ENCODE measurements at places on chromosomes 4 and X.

GRCh38 chr4:139670775-139671174, 5.2 kb downstream of the MGST2 start:
- no peak overlapping the region for H3K4me3 ChIP-seq
- peaks cover 3% of the 10 kb centered on the region for H3K36me3 ChIP-seq
- H3K27me3 ChIP-seq = no peaks in the 10 kb centered on the region
- no peak overlapping the region for H3K27ac ChIP-seq
- no peak for DNase-seq

DNA sequence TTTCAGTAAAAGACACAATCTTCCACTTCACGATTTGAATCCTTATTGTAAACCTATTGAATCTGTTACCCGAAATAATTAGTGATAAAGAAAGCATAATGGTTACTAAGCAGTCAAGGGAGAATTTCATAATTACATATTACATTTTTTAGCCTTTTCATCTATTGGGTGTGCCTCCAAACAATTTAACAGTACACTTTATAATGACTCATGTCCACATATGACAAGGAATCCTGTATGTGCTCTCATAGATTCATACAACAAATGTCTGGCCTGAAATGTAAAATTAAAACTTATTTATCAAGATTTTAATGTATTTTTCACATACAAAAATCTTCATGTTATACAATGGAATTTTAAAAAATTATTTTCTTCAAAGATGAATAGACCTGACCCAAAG, 39.4 kb downstream of the PPP3CA start:
- H3K36me3 ChIP-seq = no peaks in the 10 kb centered on the region
- H3K27ac ChIP-seq = no peak overlapping the region
- H3K4me3 ChIP-seq = no peak overlapping the region
- peaks cover 28% of the 10 kb centered on the region for H3K4me1 ChIP-seq

- no peak for DNase-seq
- no peak overlapping the region for H3K4me3 ChIP-seq
- no peaks in the 10 kb centered on the region for H3K36me3 ChIP-seq
- H3K4me1 ChIP-seq = no peaks in the 10 kb centered on the region
- no peaks in the 10 kb centered on the region for H3K27me3 ChIP-seq
- H3K27ac ChIP-seq = no peak overlapping the region
These were observed 218.0 kb upstream of the AGTR2 start for GRCh38 chrX:115952417-115953092.

DNA sequence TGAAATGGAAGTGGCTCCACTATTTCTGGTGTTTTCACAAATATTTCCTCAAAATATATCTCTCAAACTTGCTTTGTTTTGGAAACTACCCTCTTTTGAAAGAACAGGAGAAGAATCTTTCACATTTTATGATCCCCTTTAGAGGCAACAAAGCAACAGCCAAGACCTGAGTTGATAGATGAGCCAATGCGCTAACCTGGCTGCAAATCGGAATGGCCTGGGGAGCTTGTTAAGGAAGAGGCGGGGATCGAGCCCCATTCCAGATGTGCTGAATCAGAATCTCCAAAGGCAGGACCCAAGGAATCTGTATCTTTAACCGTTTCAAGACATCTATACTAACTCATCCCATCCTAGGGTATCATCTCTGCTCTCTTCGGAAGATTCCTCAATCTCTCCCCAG, 181.3 kb downstream of the GPC3 start:
- H3K36me3 ChIP-seq = no peaks in the 10 kb centered on the region
- no peak overlapping the region for H3K4me3 ChIP-seq
- H3K27me3 ChIP-seq = peaks cover 6% of the 10 kb centered on the region

DNA sequence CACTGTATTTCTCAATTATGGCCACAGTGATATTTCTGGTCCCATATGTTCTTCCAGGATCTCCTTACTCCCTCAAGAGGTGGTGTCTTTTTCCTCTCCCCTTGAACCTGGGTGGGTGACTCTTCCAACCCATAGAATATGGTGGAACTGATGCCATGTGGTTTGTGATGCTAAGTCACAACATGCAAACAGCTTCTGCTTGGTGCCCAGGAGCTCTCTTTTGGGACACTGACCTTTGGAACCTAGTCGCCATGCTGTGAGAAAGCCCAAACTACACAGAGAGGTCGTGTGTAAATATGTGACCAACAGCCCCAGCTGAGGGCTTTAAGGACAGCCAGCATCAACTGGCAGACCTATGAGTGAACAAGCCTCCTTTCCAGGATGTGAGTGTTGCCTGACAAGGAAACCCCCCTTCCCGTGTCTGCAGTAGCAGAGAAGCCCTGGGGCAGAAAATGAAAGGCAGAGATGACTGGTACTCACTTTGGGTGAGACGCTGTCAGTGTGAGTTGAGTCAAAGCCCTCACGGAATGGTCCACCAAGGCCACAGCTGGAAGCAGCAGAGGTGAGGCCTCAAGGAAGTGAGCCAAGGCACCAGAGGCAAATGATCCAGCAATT, 223.4 kb downstream of the BCOR start:
- H3K4me3 ChIP-seq = no peak overlapping the region
- H3K27me3 ChIP-seq = no peaks in the 10 kb centered on the region
- no peak overlapping the region for H3K27ac ChIP-seq
- no peak for DNase-seq
- H3K4me1 ChIP-seq = peaks cover 15% of the 10 kb centered on the region

GRCh38 chr4:53899586-53900270, 164.7 kb downstream of the CHIC2 start:
- H3K4me1 ChIP-seq = no peaks in the 10 kb centered on the region
- H3K27me3 ChIP-seq = peaks cover 51% of the 10 kb centered on the region
- DNase-seq = no peak
- no peaks in the 10 kb centered on the region for H3K36me3 ChIP-seq
- H3K4me3 ChIP-seq = no peak overlapping the region

GRCh38 chr4:180567080-180567479, 1676.1 kb upstream of the TENM3 start:
- DNase-seq = no peak
- H3K27me3 ChIP-seq = no peaks in the 10 kb centered on the region
- H3K36me3 ChIP-seq = no peaks in the 10 kb centered on the region
- no peaks in the 10 kb centered on the region for H3K4me1 ChIP-seq
- H3K4me3 ChIP-seq = no peak overlapping the region

DNA sequence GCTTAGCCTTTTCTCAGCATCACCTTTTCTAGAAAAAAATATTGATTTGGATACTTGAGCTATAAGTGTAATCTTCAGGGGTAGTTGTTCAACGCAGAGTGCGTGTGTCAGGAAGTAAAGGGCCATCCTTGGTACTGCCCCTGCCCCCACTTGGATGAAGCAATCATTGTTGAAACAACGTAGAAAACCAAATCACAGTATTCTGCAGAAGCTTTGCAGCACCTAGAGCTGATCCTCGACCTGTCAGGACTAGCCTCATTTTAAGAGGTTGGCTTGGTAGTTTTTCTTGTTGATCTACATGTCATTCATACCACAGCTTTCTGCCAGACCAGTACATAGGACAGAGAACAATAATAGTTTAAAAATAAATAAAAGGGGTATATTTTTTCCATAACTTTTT, 65.3 kb upstream of the MYOZ2 start:
- H3K4me3 ChIP-seq = no peak overlapping the region
- no peak overlapping the region for H3K27ac ChIP-seq
- H3K4me1 ChIP-seq = no peaks in the 10 kb centered on the region
- no peak for DNase-seq
- H3K36me3 ChIP-seq = no peaks in the 10 kb centered on the region

DNA sequence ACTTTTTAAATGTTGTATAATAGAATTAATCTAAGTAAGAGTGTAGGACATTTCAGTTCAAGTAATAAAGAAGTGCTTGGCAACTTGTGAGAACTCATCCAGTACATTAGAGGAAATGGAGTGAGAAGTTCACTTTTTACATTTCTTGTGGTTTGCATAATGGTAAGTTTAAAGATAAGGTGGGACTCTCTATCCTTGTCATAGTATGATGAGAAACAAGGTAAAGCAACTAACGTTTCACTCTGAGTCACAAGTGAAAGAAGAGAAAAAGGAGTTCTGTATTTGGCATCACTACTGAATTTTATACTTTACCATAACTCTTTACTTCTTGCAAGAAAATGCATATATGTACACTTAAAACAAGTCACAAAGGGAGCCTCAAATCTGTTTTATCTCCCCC, 219.4 kb downstream of the SLC4A4 start:
- no peaks in the 10 kb centered on the region for H3K4me1 ChIP-seq
- H3K36me3 ChIP-seq = peaks cover 5% of the 10 kb centered on the region
- no peak for DNase-seq
- H3K4me3 ChIP-seq = no peak overlapping the region
- H3K27me3 ChIP-seq = no peaks in the 10 kb centered on the region
- no peak overlapping the region for H3K27ac ChIP-seq

DNA sequence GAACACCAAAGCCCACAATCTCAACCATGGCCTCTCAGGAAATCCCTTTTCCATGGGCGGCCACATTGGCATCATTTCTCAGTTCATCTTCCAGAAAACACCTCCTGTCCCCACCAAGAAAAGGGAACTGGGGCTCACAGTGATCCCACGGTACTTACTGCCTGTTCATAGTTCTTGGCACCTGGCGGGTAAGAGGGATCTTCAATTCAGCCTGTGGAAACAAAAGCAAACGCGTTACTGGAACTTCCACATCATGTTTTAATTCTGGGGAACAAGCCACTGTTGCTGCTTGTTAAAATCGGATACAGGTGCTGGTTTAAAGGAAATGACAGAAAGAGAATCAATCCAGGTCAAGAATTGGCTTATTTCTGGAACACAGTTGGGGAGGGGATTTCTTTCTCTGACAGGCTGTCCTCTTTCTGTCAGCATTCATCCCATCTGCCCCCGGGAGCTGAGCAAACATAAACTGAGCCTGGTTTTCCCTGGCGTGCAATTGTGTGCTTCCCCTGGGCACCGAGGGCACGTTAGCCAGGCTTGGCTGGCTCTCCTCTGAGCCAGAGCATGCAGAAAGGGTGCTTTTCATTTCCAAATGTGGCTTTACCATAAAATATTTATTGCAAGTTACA, 16.8 kb downstream of the CLNK start:
- peaks cover 2% of the 10 kb centered on the region for H3K36me3 ChIP-seq
- H3K4me3 ChIP-seq = no peak overlapping the region
- H3K27ac ChIP-seq = no peak overlapping the region
- H3K4me1 ChIP-seq = no peaks in the 10 kb centered on the region

GRCh38 chrX:12443534-12444098, 305.3 kb downstream of the FRMPD4 start:
- DNase-seq = no peak
- no peak overlapping the region for H3K4me3 ChIP-seq
- no peaks in the 10 kb centered on the region for H3K27me3 ChIP-seq

DNA sequence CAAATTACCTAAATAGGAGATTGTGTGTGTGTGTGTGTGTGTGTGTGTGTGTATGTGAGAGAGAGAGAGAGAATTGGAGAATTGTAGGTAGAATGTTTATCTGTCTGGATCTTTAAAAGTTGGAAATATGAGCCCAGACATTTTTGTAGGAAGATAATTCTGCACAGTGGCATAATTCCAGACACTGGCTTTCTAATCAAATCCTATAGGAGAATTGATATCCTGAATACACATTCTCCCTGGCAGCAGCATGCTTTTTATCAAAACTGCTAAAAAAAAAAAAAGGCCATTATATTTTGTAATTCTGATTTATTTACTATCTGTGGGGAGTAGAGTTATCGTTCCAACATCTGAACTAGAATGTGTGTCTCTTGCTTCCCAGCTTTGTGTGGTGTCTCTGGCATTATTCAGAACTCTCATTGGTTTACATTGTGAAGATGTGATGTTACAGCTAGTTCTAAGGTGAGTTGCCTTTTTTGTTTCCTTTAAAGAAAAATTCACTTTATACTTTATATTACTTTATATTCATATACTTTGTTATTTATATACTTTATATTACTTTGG, 122.4 kb downstream of the GATB start:
- DNase-seq = no peak
- no peaks in the 10 kb centered on the region for H3K36me3 ChIP-seq
- H3K27ac ChIP-seq = no peak overlapping the region
- H3K4me3 ChIP-seq = no peak overlapping the region
- no peaks in the 10 kb centered on the region for H3K4me1 ChIP-seq

DNA sequence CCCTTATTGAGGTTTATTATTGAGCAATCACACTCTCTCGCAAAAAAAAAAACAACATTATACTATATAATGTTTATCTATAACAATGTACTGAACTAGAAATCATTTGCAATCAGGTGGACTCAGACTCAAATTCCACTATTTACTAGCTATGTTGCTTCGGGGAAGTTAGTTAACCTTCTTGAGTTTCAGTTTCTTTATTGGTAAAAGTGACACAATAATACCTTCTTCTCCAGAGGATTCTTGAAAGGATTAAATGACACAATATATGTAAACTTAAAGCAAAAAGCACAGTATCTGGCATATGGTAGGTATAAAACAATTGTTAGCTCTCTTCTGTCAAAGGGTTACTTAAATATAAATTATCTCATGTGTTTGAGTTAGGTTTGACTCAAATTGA, 31.5 kb upstream of the HDAC8 start:
- H3K36me3 ChIP-seq = no peaks in the 10 kb centered on the region
- H3K4me3 ChIP-seq = no peak overlapping the region
- no peak overlapping the region for H3K27ac ChIP-seq
- no peaks in the 10 kb centered on the region for H3K4me1 ChIP-seq

DNA sequence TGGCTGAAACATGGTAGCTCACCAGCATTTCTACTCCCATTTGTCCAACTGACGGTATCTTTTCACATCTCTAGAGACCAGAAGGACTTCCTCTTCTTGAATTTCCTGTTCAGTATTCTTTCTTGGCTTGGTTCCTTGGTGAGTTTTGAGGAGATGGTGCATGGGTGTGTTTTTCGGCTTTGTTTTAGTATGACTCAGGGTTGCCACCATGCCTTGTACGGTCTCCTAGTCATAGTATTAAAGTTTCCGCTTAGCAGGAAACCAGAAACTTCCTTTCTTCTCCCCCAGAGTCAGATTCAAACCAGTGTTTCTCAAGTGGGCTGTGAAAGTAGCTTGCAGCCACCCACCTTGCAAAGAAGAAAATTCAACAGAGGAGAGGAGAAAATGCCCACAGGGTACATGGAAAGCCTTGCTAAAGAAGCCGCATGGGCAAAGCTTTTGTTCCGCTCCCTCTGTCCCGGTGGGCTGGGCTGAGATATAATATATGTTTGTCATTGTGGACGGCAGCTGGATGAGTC, 5.7 kb downstream of the CD99 start:
- H3K27me3 ChIP-seq = no peaks in the 10 kb centered on the region
- H3K4me1 ChIP-seq = peaks cover 99% of the 10 kb centered on the region
- peak; percentile 68 for DNase-seq
- H3K36me3 ChIP-seq = peaks cover 63% of the 10 kb centered on the region

- DNase-seq = no peak
- H3K4me3 ChIP-seq = no peak within 1 kb of the TSS
- peaks cover 25% of the 10 kb centered on the region for H3K27me3 ChIP-seq
- H3K4me1 ChIP-seq = no peaks in the 10 kb centered on the region
These were observed at the start of gene EMCN for GRCh38 chr4:100517864-100518341. EMCN (minus strand) TSS chr4:100518022; CDS start chr4:100517914, 108 bp downstream.

DNA sequence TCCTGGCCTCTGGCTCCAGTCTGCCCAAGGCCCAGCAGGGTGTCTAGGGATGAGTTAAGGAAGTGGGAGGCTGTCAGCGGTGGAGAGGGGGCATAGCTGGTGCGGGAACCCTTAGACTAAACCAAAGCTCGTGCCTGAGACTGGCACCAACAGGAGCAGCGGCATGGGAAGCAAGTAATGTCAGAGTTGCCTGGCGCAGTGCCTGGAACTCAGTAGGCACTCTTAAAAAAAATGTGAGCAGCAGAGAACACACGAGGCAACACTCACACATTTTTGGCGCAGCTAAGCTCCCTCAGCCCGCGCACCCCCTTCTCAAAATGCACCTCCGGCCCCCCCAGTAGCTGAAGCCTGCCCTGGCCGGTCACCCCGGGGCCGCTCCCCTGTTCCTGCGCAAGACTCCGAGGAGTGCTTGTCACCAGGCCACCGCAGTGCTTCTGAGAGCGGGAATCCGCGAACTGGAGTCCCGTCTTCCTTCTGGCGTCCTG, 583 bp downstream of the GABRE start:
- DNase-seq = no peak
- peaks cover 15% of the 10 kb centered on the region for H3K27me3 ChIP-seq
- no peak overlapping the region for H3K27ac ChIP-seq
- no peaks in the 10 kb centered on the region for H3K4me1 ChIP-seq

Measured in central memory CD8-positive, alpha-beta T cell (primary cell).